Activated CD4-positive, alpha-beta T cell treated with anti-CD3 and anti-CD28 coated beads, Interleukin-2, amount 50 U/mL, for 24 hours (primary cell): ENCODE measurements at places on chromosomes 16 and 17.

- DNase-seq: no peak
These were observed 17.4 kb downstream of the DUSP14 start for GRCh38 chr17:37507111-37507510.

- no peak for DNase-seq
These were observed 36.0 kb upstream of the EMP2 start for GRCh38 chr16:10616419-10616755.

GRCh38 chr17:81154961-81155360, 10.3 kb upstream of the PVALEF start:
- no peak for DNase-seq

DNA sequence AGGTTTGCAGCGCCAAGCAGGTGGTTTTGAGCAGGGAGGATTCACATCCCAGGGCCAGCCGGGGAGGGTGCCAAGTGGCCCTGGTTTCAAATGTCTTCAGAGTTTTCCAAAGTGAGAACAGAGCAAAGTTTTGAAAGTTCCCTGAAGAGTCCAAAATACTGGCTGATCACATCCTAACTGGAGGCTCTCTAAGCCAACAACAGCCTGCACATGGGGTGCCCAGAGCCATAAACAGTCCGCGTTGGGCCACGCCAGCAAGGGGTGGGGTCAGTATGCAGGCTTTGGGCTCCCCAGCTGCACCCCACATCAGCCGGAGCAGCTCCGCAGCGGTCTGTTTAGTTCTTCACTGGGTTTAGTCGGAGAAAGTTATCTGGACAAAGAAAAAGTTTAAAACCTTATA, 150.9 kb downstream of the C16orf95 start:
- no peak for DNase-seq

- no peak for DNase-seq
These were observed 87.2 kb upstream of the TOX3 start for GRCh38 chr16:52634104-52634503.

DNA sequence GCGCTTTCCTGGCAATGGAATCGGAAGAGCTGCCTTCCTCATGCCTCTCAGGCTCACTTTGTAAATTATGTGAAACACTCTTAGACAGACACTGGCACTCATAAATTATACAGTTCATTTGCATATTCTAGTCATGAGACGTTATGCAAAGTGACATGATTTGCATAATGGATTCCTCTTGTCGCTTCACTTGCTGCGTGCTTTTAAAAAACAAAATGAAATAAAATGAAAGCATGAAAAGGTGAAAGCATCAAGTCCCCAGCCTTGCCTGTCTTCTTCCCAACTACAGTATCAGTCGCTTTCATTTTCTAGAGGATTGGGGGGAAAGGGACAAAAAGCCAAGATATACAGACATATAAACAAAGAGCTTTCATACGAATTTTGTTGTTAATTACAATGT, 252.8 kb upstream of the PMFBP1 start:
- no peak for DNase-seq

- DNase-seq: no peak
These were observed 142.6 kb upstream of the CPHXL start for GRCh38 chr16:75868636-75869632.

DNA sequence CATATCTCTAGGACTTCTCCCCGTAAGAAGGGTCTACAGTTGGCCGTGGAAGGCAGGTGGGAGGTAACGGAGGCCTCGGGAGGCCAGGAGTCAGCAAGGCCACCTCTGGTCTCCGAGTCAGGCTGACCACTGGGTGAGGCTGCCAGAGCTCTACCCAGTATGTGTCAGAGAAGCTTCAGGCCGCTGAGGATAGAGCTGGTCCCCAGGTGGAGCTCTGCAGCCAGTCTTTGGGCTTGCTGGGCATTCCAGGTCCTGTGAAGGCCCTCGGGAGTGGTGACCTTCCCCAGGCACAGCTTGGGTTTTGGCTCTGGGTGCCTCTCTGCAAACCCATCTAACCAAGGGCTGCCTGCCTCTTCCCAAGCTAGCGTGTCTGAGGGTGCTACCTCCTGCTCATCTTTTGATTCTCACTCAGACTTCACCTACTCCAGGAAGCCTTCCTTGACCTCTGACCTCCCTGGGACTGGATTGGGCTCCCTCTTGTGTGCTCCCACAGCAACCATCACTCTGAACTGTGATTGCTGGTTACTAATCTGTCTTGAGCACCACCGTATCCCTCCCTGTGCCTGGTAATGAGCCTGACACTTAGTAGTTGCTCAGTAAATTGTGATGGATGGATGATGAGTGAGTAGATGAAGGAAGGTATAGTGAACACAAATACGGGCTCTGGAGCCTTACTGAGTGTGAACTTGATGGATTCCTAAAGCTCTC, 22.3 kb downstream of the RHBDL3 start:
- no peak for DNase-seq
